ENCODE measurements at places on chromosomes 6 and 20. TPM values are rescaled to one million over a fixed set of nuclear protein-coding genes. Genes with fewer than 3 reads are reported as not detected.

Gene SPATA25
- 1.1 TPM for total RNA-seq

Gene C4B
- 1.1 TPM for total RNA-seq

Gene HUS1B
- 0.69 TPM for total RNA-seq

Gene HCK
- not detected for total RNA-seq

Gene WFDC5
- not detected for total RNA-seq

Gene GUCA1A
- not detected for total RNA-seq

Gene BPIFB1
- not detected for total RNA-seq

Gene GDAP1L1
- total RNA-seq, result not detected

Gene PNLDC1
- not detected for total RNA-seq

Gene MRPS10
- 34.9 TPM for total RNA-seq

Gene PI16
- total RNA-seq, result under 0.01 TPM

Gene TMEM244
- not detected for total RNA-seq

Gene BANF2
- not detected for total RNA-seq

Gene ADGRG6
- 1.8 TPM for total RNA-seq

Gene MCHR2
- total RNA-seq, result not detected

Gene ERVFRD-1
- total RNA-seq, result not detected

Gene GPLD1
- 0.43 TPM for total RNA-seq

Gene CARMIL1
- total RNA-seq, result 4.0 TPM

Gene CRISP2
- not detected for total RNA-seq

Gene CD164
- 139 TPM for total RNA-seq

Gene OVOL2
- total RNA-seq, result not detected

Gene SLC22A2
- not detected for total RNA-seq

Gene PLCG1
- total RNA-seq, result 153 TPM

Gene FOXC1
- 4.4 TPM for total RNA-seq

Gene TBX18
- 2.9 TPM for total RNA-seq

Gene GRIK2
- 0.09 TPM for total RNA-seq
